ENCODE measurements at places on chromosomes 3 and 15.
A peak's percentile ranks its signal among the peaks of the same experiment; 100 is the strongest.

DNA sequence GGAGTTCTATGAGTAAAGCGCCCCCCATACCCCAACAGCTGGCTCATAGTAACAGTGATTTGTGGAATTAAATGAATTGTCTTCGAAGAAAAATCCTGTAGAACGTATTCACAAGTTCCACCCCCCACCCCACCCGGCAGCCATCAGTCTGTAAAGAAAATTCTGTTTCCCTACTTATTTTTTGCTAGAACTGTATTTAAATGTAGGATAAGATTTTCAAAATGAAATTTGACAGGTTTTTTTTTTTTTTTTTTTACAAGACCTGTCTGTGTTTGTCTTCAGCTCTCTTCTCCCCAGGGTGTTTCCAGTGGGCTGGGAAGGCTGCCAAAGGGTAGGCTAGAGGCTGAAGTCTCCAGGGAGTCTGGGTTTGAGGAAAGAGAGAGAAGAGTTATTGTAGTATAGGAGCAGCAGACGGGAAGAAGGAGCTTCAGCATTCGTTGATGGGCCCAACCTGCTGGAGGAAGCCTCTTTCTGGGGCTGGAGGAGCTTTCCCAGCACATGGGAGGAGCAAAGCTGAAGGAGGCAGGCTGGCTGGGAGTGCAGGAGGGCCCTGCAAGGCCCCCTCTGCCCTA lies 130.6 kb upstream of the SEMA6D start:
- no peaks in the 10 kb centered on the region for H3K4me1 ChIP-seq
- H3K36me3 ChIP-seq = no peaks in the 10 kb centered on the region
- no peak overlapping the region for H3K4me3 ChIP-seq

- H3K27ac ChIP-seq = no peak overlapping the region
- H3K4me1 ChIP-seq = peaks cover 6% of the 10 kb centered on the region
- no peak overlapping the region for H3K4me3 ChIP-seq
- no peaks in the 10 kb centered on the region for H3K27me3 ChIP-seq
- no peak for DNase-seq
These were observed 4.5 kb upstream of the CLN6 start for GRCh38 chr15:68234060-68234459.

- no peaks in the 10 kb centered on the region for H3K36me3 ChIP-seq
- no peak overlapping the region for H3K27ac ChIP-seq
- H3K27me3 ChIP-seq = no peaks in the 10 kb centered on the region
- no peak overlapping the region for H3K4me3 ChIP-seq
- no peaks in the 10 kb centered on the region for H3K4me1 ChIP-seq
These were observed 271.7 kb downstream of the CNTN4 start for GRCh38 chr3:2370317-2370716.

GRCh38 chr3:150222691-150223489 lies 185.2 kb upstream of the TSC22D2 start:
- H3K4me3 ChIP-seq = no peak overlapping the region
- H3K36me3 ChIP-seq = no peaks in the 10 kb centered on the region
- no peak overlapping the region for H3K27ac ChIP-seq
- no peak for DNase-seq
- H3K27me3 ChIP-seq = no peaks in the 10 kb centered on the region
- no peaks in the 10 kb centered on the region for H3K4me1 ChIP-seq

GRCh38 chr3:57335283-57335938 lies 42.9 kb upstream of the ASB14 start:
- peak; percentile 2 for DNase-seq
- H3K36me3 ChIP-seq = no peaks in the 10 kb centered on the region
- H3K4me1 ChIP-seq = no peaks in the 10 kb centered on the region
- no peaks in the 10 kb centered on the region for H3K27me3 ChIP-seq
- no peak overlapping the region for H3K27ac ChIP-seq

DNA sequence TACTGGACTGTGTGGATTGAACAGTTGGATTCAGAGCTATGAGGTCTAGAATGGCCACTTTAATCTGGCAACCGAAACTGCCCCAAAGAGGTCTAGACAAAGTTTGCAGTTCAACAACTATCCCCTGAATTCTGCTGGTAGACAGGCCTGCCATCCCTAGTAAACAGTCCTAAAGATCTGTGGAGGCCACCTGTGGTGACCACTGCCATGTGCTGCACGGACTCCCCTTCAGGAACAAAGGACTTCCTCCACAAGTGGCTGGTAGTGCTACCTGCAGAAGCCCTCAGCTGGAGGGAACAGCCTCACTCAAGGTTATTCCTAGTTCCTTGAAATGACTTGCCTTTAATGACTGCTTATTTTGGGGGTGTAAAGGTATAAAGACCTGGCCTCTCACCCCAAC lies 6.1 kb downstream of the TNFAIP8L3 start:
- H3K36me3 ChIP-seq = no peaks in the 10 kb centered on the region
- no peak for DNase-seq
- no peak overlapping the region for H3K4me3 ChIP-seq
- no peaks in the 10 kb centered on the region for H3K27me3 ChIP-seq
- H3K4me1 ChIP-seq = 0 out of 2 replicates have a peak, but pooled peaks cover 3% of the 10 kb centered on the region

- H3K27me3 ChIP-seq = no peaks in the 10 kb centered on the region
- peaks cover 53% of the 10 kb centered on the region for H3K36me3 ChIP-seq
- peaks cover 2% of the 10 kb centered on the region for H3K4me1 ChIP-seq
- H3K27ac ChIP-seq = no peak overlapping the region
- DNase-seq = no peak
These were observed 2.3 kb downstream of the SELENOS start for GRCh38 chr15:101275018-101275417.

GRCh38 chr3:127431066-127431465 lies 143.2 kb upstream of the PRR20G start:
- no peak for DNase-seq
- H3K4me1 ChIP-seq = peaks cover 5% of the 10 kb centered on the region
- H3K27ac ChIP-seq = no peak overlapping the region
- H3K36me3 ChIP-seq = no peaks in the 10 kb centered on the region
- H3K4me3 ChIP-seq = no peak overlapping the region
- no peaks in the 10 kb centered on the region for H3K27me3 ChIP-seq

DNA sequence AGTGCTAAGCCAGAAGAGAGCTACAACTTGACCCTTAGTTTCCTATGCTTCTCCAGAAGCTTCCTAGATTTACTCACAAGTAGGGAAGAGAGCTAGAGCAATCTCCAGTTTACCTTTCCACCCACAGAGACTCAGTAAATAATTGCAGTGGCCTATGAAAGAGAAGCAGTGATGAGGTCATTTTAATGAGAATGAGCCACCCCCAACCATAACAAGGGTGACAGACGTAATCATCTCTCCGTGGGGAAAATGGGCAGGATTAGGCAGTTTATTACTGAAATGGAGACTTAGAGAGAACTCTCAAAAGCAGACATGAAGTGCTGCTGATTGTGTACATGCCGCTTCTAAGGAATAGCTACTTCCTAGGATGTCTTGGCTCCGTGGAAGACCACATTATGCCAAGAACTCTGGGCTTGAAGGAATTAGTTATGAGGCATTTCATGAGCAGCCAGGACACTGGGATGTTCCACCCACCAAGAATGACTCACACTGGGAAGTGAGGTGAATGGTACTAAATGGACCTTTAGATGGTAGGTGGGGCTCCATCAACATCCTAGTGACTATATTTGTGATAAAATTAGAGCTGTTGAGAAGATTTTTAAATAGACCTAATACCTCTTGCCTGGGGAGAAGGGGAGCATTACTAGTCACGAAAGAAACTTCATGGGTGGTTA lies 160.9 kb downstream of the EDEM1 start:
- no peak overlapping the region for H3K27ac ChIP-seq
- H3K4me1 ChIP-seq = peaks cover 12% of the 10 kb centered on the region
- no peak overlapping the region for H3K4me3 ChIP-seq
- H3K27me3 ChIP-seq = no peaks in the 10 kb centered on the region
- no peak for DNase-seq
